ENCODE measurements at places on chromosomes 13 and 19. TPM values are rescaled to one million over a fixed set of nuclear protein-coding genes. Genes with fewer than 3 reads are reported as not detected.

The PRSS57 gene
- total RNA-seq, result not detected

The ERFL gene
- 0.24 TPM for total RNA-seq

The CGB5 gene
- total RNA-seq, result 0.59 TPM

The EPS8L1 gene
- 5.0 TPM for total RNA-seq

The ZNF69 gene
- not detected for total RNA-seq

The CD70 gene
- total RNA-seq, result 25.1 TPM

The ZNF442 gene
- not detected for total RNA-seq

The PSG1 gene
- 0.30 TPM for total RNA-seq

The DKKL1 gene
- total RNA-seq, result 0.71 TPM

The ATP8B3 gene
- 3.6 TPM for total RNA-seq

The GRK1 gene
- not detected for total RNA-seq

The RSPH6A gene
- total RNA-seq, result not detected

The TEX101 gene
- not detected for total RNA-seq

The MEDAG gene
- total RNA-seq, result not detected

The WDR88 gene
- not detected for total RNA-seq

The SIGLEC5 gene
- not detected for total RNA-seq

The RNF113B gene
- not detected for total RNA-seq

The KLK4 gene
- total RNA-seq, result not detected

Data from A549 treated with GW870086 at 1 μM for 4 hours (cell line).